ELR (cell line): ENCODE measurements at places on chromosomes 2 and 18.
A peak's percentile ranks its signal among the peaks of the same experiment; 100 is the strongest.

DNA sequence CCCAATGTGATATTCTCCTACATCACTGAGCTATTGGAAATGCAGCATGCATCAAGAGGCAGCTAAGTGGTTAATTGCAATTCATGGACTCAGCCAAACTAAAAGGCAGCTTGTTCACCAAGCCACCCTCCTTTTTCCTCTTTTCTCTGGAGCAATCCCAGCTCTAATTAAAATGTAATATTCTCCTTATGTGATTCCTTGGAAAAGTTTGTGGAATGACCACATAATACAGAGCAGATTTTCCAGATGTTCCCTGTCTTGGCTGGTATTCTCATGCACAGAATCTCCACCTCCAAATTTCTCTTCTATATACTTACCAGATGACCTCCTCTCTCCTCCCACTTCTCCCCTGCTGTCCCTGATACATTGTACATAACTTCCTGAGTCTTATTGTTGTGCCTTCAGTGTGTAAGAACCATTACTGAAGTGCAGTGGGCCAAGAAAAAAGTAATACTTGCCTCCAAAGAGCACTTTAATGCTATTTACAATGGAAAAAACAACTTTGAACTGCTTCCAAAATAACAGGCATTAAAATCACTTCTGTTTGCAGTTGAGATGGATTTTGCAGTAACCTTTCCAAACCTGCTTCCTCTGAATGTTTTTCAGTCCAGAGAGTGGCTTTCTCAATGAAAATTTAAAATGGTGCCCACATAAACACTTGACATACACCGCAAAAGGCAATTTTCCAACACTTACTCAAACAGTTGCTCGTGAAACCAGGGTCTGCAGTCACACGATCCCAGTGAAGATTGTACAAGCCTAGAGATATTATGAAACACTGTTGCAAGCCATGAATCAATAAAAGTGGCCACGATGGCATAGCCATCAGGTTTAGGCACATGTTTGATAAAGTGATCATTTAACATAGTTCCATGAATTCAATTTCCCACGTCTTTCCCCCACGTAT, 258.0 kb downstream of the MTX2 start:
- no peak for DNase-seq

DNA sequence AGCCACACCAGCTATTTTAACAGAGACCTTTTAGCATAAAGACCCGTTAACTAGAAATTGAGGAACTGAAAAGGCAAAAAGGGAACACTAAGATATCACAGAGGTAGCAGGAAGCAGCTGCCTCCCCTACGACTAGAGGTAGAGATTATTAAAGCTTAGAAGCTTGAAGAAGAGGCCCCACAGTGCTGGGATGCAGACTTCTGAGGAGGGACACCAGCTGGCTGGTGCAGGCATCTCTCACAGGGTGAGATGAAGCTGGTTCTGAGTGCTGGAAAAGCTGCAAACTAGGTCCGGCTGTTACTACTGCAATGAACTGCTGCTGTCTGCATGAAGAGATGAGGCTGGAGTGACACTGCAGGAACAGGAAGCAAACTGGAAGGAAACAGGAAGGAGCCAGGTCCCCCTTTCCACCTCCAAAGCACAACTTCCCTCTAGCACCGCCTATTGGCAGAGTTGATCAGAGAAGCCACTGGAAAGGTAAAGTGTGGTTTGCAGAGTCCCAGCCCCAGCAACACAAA, 61.2 kb upstream of the MRPS9 start:
- DNase-seq: peak; percentile 8

- no peak for DNase-seq
Measured at GRCh38 chr2:229653531-229653930, 60.8 kb downstream of the DNER start.

DNA sequence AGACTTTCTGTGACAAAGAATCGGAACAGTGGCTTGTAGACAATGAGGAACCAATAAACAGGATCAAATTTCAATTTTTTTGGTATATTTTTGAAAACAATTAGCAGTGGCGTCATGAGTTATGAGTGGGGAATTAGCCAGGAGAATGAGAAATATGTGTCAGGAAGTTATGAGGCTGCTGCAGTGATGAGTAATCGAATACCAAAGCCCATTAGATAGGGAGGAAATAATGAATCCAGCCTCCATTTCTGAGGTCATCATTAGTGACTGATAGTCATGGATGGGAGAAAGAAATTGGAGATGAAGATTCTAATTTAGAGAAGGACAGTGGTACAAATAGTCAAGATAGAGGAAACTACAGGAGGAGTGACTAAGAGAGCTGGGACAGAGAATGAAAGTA, 673.1 kb upstream of the VRK2 start:
- DNase-seq: peak; percentile 95

GRCh38 chr2:66432801-66433694, 1.9 kb upstream of the MEIS1 start:
- peak; percentile 97 for DNase-seq

DNA sequence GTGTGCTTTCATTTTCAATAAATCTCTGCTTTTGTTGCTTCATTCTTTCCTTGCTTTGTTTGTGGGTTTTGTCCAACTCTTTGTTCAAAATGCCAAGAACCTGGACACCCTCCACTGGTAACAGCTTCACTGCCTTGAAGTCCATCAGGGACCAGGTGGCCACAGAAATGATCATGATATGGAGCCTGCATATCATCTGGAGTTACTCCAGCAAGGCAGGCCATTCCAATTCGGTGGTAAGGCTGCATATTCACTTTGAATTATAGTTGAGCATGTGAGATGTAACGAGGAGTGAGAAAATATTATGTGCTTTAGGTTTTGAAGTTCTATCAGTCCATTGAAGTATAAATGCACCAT, 26.3 kb upstream of the SPATA3 start:
- DNase-seq: no peak

- no peak for DNase-seq
Measured at GRCh38 chr2:214747992-214748391, 61.5 kb downstream of the BARD1 start.

- DNase-seq: no peak
Measured at GRCh38 chr2:128389388-128390086, 70.9 kb upstream of the HS6ST1 start.

DNA sequence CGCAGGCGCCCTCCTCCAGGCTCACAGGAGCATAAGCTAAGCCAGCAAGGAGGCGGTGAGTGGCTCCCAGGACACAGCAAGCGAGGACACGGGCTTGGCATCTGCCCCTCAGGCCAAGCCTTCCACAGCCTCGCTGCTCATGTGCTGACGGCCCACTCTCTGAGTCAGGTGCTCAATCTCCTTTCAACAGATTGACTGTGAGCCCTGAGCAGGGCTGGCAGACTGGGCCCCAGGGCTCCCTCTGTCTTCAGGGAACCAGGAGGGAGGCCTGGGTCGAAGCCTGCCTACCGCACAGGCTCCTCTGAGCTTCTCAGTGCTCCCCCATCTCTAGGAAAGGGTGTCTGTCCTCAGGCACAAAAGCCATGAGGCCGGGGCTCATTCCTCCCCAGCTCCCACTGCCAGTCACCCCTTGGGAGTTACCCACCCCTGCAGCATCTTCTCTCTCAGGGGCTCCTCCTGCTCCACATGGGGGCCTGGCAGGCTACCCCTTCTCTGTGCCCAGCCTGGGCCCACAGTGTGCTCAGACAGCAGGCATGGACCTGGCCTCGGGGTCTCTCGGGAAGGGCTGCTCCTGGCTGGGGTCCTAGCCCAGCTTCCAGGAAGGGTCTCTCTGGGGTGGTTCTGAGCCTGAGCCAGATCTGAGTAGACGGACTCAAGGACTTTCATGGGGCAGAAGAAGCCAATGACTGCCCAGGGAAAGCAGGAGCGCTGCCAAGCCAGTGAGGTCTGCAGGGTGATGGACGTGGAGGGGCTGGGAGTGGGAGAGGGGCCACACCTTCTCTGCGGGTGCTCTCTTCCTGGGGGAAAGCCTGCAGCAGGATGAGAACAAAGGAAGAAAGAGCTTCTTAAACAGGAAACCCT, 138.0 kb upstream of the GPC1 start:
- no peak for DNase-seq

DNA sequence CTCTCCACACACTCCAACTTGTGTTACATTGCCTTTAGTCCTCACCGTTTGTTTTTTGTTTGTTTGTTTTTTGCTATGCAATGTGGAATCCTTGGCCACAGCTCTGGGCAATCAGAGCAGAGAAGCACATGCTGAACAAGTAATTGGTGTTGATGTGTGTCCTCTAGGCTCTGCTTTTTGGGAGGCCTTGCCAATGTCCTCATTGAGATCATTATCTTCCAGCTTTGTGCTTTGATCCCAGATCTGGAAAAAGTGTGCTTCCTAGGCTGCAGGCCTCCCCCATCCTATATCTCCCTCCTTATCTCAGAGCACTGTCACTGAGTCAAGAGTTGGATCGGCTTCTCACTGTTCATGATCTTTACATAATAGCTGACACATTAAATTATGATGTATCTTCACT, 25.9 kb downstream of the OSR1 start:
- DNase-seq: no peak

- DNase-seq: peak; percentile 66
Measured at GRCh38 chr2:181058378-181059269, 78.2 kb downstream of the UBE2E3 start.

GRCh38 chr18:50902797-50903196, 23.9 kb downstream of the ME2 start:
- DNase-seq: no peak

- DNase-seq: peak; percentile 28
Measured at GRCh38 chr2:188478724-188479123, 187.1 kb downstream of the GULP1 start.

DNA sequence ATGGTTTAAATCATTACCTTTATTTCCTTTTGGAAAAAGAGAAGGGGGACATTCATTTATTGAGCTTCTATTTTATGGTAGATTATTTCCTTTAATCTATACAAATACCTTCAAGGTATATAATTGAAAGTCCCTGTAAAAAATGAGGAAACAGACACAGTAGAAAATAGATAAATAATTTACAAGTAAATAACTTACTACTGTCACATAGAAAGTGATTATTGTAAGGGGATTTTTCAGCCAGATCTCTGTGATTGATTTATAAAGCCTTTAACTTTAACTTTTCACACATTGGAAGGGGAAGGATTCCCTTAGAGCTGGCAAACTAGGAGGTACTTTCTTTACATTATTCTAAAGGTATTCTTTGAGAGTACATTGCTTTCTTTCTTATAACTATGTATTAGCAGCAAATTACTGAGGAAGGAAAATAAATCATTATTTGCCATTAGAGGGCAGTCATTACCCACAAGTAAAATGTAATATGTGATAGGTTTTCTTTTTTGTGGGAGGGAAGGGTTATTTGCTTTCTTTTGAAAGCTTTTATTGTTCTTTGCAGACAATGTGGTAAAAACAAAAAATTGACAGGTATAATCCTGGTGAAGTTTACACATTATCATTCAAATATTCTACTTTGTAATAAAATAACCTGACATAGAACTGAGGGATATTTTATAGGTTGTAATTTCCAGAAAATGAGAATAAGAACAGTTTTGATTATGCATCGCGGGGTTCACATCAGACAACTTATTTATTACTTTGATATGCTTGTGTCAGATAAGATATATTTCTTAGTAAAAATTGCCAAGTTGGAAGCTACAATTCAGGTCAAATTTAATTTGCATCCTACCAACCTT, 24.8 kb upstream of the RPE start:
- peak; percentile 55 for DNase-seq

GRCh38 chr2:77087987-77088414, 434.2 kb downstream of the LRRTM4 start:
- no peak for DNase-seq

GRCh38 chr18:56902653-56903052, 244.2 kb upstream of the BOD1L2 start:
- no peak for DNase-seq

GRCh38 chr2:139480161-139480650, 700.0 kb upstream of the NXPH2 start:
- no peak for DNase-seq
